A549 (cell line): ENCODE measurements at places on chromosomes 2 and 18. TPM values are rescaled to one million over a fixed set of nuclear protein-coding genes. Genes with fewer than 3 reads are reported as not detected.

GRCh38 chr2:3442185-3442584 is 62.7 kb downstream of the TRAPPC12 start:
- no peak for DNase-seq

DNA sequence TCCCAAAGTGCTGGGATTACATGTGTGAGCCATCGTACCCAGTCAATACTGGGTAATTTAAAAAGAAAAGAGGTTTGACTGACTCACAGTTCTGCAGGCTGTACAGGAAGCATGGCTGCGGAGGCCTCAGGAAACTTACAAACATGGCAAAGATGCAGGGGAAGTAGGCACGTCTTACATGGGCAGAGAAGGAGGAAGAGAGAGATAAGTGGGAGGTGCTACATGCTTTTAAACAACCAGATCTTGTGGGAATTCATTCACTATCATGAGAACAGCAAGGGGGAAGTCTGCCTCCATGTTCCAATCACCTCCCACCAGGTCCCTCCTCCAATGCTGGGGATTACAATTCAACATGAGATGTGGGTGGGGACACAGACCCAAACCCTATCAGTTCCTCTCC is 192.5 kb downstream of the ATAD2B start:
- no peak for DNase-seq

DNA sequence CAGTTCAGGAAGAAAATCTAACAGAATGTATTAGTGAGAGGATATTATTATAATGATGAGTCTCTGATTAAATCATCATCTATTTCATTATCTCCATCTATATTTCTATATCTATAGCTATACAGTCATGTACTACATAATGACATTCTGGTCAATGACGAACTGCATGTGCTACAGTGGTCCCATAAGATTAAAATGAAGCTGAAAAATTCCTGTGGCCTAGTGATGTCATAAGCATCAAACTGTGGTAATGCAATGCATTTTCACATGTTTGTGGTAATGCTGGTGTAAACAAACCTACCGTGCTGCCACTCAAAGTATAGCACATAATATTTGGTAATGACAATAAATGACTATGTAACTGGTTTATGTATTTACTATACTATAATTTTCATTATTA is 1127.9 kb upstream of the CHAC2 start:
- DNase-seq = no peak

DNA sequence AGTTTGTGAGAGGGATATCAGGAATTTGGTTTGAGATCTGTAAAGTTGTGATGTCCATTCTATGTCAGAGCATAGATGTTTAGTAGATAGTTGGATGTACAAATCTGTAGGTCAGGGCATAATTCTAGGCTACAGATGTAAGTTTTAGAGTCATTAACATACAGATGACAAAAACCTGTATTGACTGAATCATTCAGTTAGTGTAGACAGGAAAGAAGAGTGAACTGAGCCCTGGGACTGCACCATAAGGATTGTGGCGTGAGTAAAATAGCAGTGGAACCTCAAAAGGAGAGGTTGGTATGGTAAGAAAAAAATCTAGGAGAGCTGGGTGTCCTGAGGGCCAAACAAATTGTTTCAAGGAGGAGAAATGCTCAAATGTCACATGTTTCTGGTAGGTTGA is 73.1 kb upstream of the RPRM start:
- DNase-seq = no peak

DNA sequence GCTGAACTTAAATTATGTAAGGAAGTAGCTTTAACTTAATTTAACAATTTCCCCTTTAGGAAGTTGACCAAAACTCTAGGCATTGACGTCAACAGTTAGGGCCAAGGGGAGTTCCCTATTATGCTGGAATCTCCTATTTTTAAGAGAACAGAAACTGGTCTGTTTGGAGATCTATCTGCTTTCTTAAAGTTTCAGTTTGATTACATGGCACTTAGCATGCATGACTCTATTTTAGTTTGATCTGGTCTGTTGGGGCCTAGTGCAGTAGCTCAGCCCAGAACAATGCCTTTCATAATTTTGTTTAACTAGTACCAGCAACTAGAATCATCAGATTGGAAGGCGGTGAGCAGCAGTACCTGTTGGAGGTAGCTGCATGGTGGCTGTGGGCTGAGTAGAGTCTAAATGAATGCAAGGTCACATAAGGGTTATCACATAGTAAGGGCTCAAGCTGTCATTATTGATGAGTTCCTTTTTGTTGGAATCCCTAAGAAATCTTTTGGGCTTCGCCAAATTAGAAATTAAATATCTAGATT is 60.5 kb upstream of the ZNG1B start:
- no peak for DNase-seq

- no peak for DNase-seq
Observed at GRCh38 chr2:160075171-160075570, 12.8 kb upstream of the PLA2R1 start.

- DNase-seq = no peak
Observed at GRCh38 chr18:50000227-50000626, 186.9 kb upstream of the ACAA2 start.

The TM4SF20 gene
- 37.5 to 59.3 TPM (median 42.7 TPM) in 3 replicates for polyA plus RNA-seq

The C2orf92 gene
- polyA plus RNA-seq = 1.1 to 1.9 TPM (median 1.8 TPM) in 3 replicates

The MAP4K3 gene
- polyA plus RNA-seq = 15.8 to 17.9 TPM (median 17.7 TPM) in 3 replicates

The BOLL gene
- polyA plus RNA-seq = 0.08 TPM in 1 of 3 replicates, not detected in the others
